ENCODE measurements at places on chromosomes 3 and 15.

DNA sequence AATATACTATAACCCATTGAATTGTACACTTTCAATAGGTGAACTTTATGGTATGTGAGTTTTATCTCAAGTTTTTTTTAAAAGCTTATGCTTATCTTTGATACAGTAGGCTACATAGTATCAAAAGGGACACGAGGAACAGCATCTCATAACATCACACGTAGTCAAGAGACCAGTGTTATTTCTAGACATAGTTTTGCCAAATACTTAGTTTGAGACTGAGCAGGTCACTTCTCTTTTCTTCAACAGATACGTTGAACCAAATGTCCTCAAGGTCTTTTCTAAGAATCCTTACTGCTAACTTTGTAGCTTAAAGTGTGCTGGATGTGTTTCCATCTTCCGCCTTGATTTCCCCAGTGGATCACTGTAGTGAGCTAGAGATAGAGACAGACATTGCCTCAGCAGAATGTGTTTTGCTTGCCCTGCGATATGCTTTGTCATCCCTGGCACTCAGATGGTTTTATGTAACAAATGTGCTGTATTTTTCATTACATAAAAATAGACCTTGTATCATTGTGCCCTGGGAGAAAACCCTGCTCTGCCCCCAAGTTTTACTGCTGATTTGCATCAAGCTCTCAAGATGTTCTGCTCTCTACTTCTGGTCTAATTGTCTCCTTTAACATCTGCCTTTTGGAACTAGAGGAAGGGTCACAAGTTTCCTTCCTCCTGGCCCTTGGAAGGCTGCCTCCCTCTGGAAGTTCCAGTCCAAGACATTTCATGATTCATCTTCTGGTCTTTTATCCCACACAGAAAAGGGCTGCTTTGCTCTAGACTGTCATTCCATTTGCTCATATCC is 426.4 kb upstream of the RGMA start:
- no peak for DNase-seq

GRCh38 chr3:84904816-84905555 is 53.8 kb upstream of the CADM2 start:
- DNase-seq: no peak

- DNase-seq: peak; percentile 21
Observed at GRCh38 chr15:37015035-37015434, 85.3 kb downstream of the MEIS2 start.

- no peak for DNase-seq
Observed at GRCh38 chr15:56732135-56732885, 999 bp downstream of the ZNF280D start.

- no peak for DNase-seq
Observed at GRCh38 chr3:126087552-126088175, 3.7 kb upstream of the SLC41A3 start.

Measured in heart right ventricle (tissue), 16 donors.